Activated CD4-positive, CD25-positive, alpha-beta regulatory T cell treated with anti-CD3 and anti-CD28 coated beads, Interleukin-2, amount 50 U/mL, for 16 hours (primary cell): ENCODE measurements at places on chromosomes 3 and 15.
A peak's percentile ranks its signal among the peaks of the same experiment; 100 is the strongest.

DNA sequence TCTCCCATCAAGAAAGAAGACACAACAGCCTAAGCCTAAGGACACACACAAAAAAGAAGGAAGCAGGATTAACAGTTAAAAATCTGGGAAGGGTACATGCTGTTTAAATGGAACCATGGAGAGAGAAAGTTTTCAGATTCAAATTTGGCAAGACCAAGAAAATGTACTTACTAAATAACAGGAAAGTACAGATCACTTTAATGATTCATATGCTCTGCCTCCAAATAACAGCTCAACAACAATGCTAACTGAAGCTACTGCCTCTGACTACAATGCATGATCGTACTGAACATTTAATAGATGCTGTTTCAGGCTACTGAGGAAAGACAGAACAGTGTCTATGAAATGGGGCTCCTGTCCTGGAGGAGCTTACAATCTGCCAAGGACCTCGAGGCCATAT lies 8.4 kb upstream of the NMB start:
- DNase-seq, result no peak

DNA sequence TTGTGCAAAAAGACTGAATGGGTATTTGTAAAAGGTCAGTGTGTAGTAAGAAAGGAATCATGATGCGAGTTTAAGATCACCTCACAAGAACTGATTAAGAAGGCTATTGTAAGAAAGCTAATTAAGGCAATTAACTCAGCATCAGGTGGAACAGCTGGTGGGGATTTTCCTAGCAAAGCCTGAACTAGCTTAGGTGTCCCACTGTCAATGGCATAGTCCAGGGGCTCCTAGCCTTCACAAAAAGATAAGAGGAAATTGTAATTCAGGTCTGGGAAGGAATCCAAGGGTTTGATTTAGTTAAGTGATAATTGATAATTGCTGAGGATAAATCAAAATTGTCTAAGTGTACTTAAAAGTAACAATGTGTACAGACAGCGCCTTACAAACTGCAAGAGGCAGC lies 901.6 kb downstream of the TUSC7 start:
- DNase-seq, result no peak

GRCh38 chr15:39411102-39411989 lies 169.5 kb upstream of the THBS1 start:
- DNase-seq, result no peak

- no peak for DNase-seq
Observed at GRCh38 chr3:190617185-190617584, 103.3 kb downstream of the IL1RAP start.

DNA sequence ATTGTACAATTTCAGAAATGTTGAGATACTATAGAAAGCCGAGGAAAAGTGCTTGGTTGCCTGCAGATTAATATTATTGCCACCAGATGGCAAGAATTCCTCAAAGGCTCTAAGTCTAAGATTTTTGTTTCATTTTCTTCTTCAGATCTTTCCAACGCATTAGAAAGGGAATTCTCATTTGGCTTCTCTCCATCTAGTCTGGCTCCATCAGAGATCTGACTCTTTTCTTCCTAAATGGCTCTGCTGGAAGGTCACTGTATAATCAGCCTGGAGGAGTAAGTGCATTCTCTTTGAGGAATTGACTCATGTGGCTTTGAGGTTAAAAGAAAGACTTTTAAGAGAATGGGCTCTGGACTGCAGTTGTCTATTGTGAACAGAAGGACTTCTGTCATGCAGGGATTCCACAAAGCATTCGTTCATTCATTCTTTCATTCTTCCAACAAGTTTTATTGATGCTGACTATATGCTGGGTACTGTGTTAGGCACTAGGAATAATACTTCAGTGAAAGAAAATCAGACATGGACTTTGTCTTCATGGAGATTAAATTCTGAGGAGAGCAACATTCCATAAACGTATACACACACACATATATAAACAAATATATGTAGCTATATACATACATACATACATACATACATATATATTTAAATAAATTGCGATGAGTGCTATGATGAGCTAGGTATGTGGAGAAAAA lies 55.3 kb downstream of the SLC28A2 start:
- DNase-seq, result no peak

- peak; percentile 4 for DNase-seq
Observed at GRCh38 chr15:40594429-40594836, 384 bp downstream of the KNL1 start.

DNA sequence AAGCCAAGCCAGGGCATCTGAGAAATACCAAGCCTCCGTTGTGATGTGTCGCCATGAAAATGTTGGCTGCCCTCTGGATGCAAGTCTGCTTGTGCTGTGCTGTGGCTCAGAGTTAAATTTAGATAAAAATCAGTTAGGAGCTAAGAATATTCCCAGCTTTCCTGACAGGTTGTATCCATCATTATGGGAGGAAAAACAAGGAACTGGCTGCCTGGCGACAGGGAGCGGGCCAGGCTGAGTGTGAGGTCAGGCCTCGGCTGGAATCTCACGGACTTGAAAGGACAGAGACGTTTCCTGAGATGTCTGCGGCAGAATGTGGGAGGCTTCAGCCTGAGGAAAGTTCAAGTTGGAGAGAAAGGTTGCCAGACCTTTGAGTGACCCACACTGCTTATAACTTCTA lies 213.8 kb downstream of the THSD4 start:
- DNase-seq, result no peak
